ENCODE measurements at places on chromosomes 7 and 10. TPM values are rescaled to one million over a fixed set of nuclear protein-coding genes. Genes with fewer than 3 reads are reported as not detected.

Gene IGF2BP3
- 117 TPM for total RNA-seq

Gene VPS50
- 25.6 TPM for total RNA-seq

Gene EVX1
- total RNA-seq: not detected

Gene CALCR
- not detected for total RNA-seq

Gene UCN3
- not detected for total RNA-seq

Gene HOXA4
- total RNA-seq: 8.1 TPM

Gene GIMAP1
- 11.8 TPM for total RNA-seq

Gene ITIH5
- total RNA-seq: not detected

Gene PHYHIPL
- not detected for total RNA-seq

Gene POP7
- total RNA-seq: 47.4 TPM

Gene EMX2
- total RNA-seq: not detected

Gene GPRIN2
- total RNA-seq: not detected

Gene EN2
- not detected for total RNA-seq

Gene MUC12
- not detected for total RNA-seq

Gene SMARCD3
- total RNA-seq: 5.9 TPM

Measured in endothelial cell of umbilical vein (primary cell).